ENCODE measurements at places on chromosomes 5 and 9. TPM values are rescaled to one million over a fixed set of nuclear protein-coding genes. Genes with fewer than 3 reads are reported as not detected.

Gene C5orf22
- 3.0 TPM for polyA plus RNA-seq

Gene RAB3C
- polyA plus RNA-seq: not detected

Gene CDO1
- not detected for polyA plus RNA-seq

Gene GHR
- polyA plus RNA-seq: not detected

Gene FOXD4
- polyA plus RNA-seq: not detected

Gene IFNA13
- not detected for polyA plus RNA-seq

Gene C8G
- not detected for polyA plus RNA-seq

Gene OR1Q1
- polyA plus RNA-seq: not detected

Gene GABRB2
- not detected for polyA plus RNA-seq

Gene SPATA6L
- not detected for polyA plus RNA-seq

Gene FOXI1
- polyA plus RNA-seq: not detected

Gene CARTPT
- polyA plus RNA-seq: not detected

Gene EFNA5
- not detected for polyA plus RNA-seq

Gene ATG10
- polyA plus RNA-seq: 2.1 TPM

Measured in CD14-positive monocyte (primary cell).